Mononuclear cell (primary cell): ENCODE measurements at places on chromosomes 6 and 20. TPM values are rescaled to one million over a fixed set of nuclear protein-coding genes. Genes with fewer than 3 reads are reported as not detected.

ARHGAP40 gene
- total RNA-seq: not detected

GPX5 gene
- total RNA-seq: not detected

THBD gene
- 82.1 TPM for total RNA-seq

VARS2 gene
- total RNA-seq: 10.0 TPM

MDN1 gene
- total RNA-seq: 30.7 TPM

ATRN gene
- 11.6 TPM for total RNA-seq

LGSN gene
- not detected for total RNA-seq

CLDN20 gene
- not detected for total RNA-seq

PRICKLE4 gene
- total RNA-seq: 0.31 TPM

NUP153 gene
- 68.4 TPM for total RNA-seq

FAM162B gene
- total RNA-seq: not detected
